ENCODE measurements at places on chromosomes 6 and 20.

GRCh38 chr20:32924781-32925180 lies 66.1 kb downstream of the EFCAB8 start:
- DNase-seq: no peak

DNA sequence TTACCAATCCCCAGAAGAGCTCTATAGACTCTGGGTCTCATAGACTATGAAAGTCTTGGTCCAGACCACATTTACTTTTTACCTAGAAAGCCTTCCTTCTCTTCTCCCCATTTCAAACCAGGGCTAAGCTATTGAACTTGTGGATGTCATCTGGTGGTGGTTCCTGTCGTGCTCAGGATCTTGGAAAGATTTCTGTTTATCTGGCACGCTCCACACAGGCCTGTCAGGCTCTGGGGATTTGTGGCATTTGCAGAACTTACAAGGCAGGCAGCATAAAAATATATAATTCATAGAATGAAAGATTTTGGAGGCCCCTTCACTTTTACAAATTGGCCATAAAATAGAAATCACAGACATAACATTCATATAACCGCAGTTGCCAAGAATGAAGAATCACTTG lies 188.1 kb downstream of the UST start:
- no peak for DNase-seq

GRCh38 chr6:69487688-69488087 lies 309.1 kb downstream of the LMBRD1 start:
- DNase-seq: no peak

GRCh38 chr6:33746651-33747100 lies at the start of gene IP6K3:
Gene IP6K3 (minus strand): TSS chr6:33746905. CDS start chr6:33735476, 11,429 bp downstream.
- no peak for DNase-seq

DNA sequence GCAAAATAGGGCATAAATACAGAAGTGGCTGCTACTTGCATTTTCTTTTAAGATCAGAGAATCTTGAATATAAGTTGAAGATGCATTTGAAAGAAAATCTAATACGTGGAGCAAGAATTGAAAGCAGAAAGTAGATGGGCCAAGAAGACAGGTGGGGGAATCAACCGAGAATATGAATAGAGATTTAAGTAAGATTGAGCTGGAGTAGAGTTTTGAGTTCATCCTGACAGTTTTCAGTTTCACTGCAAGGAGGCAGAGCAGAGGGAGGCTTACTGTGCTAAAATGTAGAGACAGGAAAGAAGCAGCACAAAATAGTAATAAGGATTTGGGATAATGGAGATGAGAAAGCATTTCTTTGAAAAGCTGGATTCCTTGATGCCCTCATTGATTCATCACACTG lies 214.5 kb downstream of the GJA1 start:
- no peak for DNase-seq

GRCh38 chr6:16762550-16763477 lies 1.6 kb upstream of the ATXN1 start:
- DNase-seq: no peak

DNA sequence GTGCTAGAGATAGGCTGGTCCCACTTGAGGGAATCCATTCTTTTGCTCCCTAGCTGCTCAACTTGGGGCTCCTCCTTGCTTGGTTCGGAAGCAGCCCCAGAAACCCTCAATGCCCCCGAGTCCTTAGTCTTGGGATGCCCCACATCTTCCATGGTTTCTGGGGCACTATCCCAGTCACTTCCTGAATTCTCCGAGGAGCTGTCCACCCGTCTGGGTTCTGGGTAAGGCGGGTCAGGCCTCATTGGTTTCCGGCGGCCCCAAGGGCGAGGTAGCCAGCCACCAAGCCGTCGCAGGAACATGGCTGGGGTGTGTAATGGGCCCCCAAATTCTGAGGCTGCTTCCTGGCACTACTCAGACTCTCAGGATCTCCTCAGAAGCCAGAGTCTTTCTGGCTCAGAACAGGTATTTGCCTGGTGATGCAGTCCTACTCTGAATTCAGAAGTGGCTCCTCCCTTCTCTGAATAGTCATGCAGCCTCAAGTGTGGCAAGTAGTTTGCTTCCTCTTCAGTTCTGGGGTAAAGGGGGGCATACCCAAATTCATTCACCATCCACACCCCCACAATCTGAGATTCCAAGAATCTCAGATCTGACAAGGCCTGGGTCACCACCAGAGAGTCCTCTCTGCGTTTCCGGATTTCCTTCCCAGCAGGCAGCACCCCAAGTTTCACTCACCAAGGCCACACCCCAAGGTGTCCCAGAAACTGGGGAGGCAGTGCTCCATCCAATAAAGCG lies 763 bp downstream of the C6orf47 start:
- no peak for DNase-seq

DNA sequence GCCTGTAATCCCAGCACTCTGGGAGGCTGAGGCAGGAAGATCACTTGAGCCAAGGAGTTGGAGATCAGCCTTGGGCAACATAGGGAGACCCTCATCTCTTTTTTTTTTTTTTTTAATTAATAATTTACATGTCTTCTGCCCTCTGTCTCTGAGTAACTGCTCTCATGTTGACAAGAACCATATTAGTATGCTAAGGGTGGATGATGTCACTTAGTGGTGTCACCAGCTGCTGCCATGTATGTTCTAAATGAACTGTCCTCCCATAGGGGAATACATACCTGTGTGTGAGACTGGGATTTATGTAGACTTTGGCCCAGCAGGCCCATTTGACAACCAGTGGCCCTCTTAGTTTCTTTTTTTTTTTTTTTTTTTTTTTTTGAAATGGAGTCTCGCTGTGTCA lies 65.6 kb downstream of the SCAND1 start:
- no peak for DNase-seq

- DNase-seq: no peak
These were observed 332.9 kb downstream of the TFAP2A start for GRCh38 chr6:10081957-10082356.

DNA sequence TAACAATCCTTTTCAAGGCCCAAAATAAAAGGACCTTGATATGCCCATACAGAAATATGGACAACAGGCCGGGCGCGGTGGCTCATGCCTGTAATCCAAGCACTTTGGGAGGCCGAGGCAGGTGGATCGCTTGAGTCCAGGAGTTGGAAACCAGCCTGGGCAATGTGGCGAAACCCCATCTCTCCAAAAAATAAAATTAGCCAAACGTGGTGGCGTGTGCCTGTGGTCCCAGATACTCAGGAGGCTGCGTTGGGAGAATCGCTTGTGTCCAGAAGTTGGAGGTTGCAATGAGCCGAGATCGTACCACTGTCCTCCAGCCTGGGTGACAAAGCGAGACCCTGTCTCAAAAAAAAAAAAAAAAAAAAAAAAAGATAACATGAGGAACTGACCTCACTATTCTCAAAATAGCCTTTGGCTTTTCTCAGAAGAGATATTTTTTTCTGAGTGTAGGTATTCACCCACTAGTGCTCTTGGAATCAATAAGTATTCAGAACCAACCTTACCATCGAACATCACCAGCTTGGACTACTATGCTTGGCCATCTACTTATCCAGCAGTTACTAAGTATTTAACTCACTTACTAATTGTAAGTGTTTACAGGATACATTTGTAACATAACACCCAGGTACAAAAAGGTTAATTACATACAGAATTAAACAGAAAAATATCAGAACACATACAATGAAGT lies 99.2 kb downstream of the OR2B2 start:
- no peak for DNase-seq

GRCh38 chr20:23029324-23029723 lies 5.8 kb upstream of the SSTR4 start:
- no peak for DNase-seq

- DNase-seq: no peak
These were observed 107.2 kb downstream of the CDH4 start for GRCh38 chr20:61359254-61359653.

DNA sequence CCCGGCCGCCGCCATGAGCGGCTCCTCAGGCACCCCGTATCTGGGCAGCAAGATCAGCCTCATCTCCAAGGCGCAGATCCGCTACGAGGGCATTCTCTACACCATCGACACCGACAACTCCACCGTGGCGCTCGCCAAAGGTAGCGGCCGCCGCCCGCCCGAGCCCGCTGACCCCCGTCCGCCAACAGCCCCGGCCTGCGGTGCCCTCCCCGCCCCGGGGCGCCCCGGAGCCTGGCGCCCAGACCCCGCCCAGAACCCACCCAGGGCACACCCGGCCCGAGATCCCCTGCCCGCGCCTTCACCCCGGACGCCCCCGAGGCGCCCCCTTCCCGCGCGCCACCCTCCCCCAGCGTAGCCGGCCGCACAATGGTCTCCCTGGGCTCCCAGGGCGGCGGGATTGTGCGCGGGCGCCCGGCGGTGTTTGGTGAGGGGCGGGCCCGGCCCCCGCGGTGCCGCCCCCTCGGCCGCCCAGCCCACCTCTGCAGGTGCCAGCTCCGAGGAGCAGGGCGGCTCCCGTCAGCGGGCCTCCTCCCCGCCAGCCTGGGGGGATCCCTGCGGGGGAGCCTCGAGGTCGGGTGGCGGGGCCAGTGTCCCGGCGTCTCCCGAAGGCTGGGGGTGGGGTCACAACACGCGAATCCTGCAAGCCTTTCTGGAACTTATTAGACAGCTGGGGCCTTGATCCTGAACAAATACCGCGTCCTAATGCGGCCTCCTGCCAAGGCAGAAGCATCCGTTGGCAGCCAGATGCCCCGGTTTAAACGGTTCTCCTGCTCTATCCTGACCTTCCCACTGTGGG lies 577 bp downstream of the LSM14B start:
- DNase-seq: no peak

Measured in stimulated activated CD4-positive, alpha-beta T cell treated with anti-CD3 and anti-CD28 coated beads, Interleukin-2, amount 100 ng/mL, for 4 hours (primary cell).